ENCODE measurements at places on chromosomes 7 and 10. TPM values are rescaled to one million over a fixed set of nuclear protein-coding genes. Genes with fewer than 3 reads are reported as not detected.

Gene ZNF775
- total RNA-seq, result 3.0 TPM

Gene CFAP43
- total RNA-seq, result not detected

- DNase-seq, result no peak
Observed at GRCh38 chr7:132376361-132377013, 199.8 kb downstream of the PLXNA4 start.

Gene CDH23
- total RNA-seq, result 5.4 TPM

- DNase-seq, result no peak
Observed at GRCh38 chr10:3623746-3624145, 161.3 kb downstream of the KLF6 start.

DNA sequence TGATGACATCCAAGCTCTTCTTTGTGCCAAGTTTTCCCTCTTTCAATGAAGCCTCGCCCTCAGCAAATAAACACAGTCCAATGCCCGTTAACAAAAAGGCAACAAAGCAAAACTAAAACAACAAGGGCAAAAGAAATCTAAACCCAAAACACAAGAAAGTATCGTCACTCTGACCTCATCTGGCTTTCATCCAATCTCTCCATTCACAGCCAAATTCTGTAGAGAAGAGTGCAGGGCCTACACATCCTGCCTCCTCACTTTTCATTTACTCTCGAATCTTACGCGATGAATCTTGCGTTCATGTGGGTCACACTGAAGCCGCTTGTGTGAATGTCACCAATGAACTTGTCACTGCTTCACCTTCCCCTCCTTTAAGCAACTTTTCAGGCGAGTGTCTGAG, 15.9 kb upstream of the AKR1E2 start:
- no peak for DNase-seq
